ENCODE measurements at places on chromosomes 2 and 18.

DNA sequence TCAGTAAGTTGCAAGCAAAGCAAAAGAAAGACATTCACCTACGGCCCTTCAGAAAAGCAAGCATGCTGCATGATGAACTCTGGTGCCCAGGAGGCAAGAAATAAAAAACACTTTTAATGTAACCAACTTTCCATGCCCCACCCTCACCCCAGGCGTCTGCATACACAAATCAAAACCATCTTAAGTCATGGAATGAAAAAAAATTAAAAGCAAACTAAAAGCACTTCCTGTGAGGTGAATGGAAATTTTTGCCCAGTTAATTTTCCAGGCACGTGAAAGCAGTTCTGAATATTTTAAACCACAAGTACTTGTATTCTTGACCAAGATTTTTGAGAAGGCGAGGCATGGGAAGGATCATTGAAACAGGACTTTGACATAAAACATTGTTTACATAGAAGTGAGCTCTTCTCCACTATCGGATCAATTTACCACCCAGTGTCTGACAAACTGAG lies 2.5 kb upstream of the ICOS start:
- no peak for DNase-seq

DNA sequence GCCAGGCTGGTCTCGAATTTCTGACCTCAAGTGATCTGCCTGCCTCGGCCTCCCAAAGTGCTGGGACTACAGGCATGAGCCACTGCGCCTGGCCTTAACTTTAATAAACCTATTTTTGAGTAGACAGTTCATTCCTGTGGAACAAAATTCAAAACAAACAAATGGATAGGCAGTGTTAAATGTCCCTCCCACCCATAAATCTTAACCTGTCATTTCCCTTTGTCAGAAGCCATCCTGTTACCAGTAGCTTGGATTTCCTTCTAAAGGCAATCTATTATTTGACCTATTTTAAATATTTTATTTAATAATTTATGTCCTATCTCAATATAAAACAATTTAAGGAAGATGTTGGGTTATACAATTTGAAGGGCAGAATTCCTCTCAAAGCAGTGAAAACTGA lies 6.6 kb upstream of the C2orf72 start:
- no peak for DNase-seq

- no peak for DNase-seq
Measured at GRCh38 chr18:13026583-13027270, 35.6 kb downstream of the CEP192 start.

DNA sequence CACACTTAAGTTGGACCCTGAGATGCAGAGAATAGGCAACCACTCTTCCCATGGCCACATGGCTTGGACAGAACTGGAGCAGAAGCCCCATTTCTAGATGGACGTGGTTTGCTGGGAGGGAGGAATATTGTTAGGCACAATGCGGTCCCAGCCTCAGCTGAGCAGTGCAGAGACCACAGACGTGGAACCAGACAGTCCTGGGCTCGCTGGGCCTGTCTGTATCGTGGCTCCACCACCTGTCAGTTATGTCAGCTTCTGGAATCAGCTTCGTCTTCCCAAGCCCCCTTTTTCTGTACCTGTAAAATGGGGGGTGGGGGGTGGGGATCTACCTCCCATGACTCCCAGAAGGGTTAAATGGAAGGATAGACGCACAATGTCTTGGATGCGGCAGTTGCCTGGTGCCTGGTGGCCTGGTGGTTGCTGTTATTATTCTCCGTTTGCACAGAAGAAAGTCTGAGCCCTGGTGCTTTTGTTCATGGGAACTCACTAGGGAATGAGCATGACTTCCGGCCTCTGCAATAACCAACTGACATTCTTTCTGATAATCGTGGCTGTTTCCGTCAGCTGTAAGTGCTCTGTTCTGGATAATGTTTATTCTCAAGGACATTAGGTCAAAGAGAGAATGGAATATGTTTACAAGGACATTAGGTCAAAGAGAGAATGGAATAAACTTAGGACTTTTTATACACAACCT lies 31.4 kb downstream of the COLEC11 start:
- no peak for DNase-seq

GRCh38 chr18:34740101-34740500 lies 30.0 kb downstream of the DTNA start:
- DNase-seq: no peak

DNA sequence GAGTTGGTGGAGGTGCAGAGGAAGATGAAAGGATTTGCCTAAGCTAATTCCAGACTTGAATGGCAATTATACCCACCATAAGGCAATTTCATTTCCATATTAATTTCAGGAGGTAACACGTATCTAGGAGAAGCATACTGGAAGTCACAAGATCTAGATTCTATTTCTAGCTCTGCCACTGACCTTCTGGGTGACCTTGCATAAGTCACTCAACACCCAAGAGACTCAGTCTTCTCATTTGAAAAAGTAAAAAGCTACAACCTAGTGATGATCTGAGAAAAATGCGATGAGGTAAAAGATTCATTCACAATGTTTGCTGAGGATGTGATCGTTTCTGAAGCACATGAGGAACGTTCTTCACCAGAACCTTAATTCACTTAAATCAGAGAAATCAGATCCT lies 55.9 kb downstream of the GRB14 start:
- DNase-seq: no peak

DNA sequence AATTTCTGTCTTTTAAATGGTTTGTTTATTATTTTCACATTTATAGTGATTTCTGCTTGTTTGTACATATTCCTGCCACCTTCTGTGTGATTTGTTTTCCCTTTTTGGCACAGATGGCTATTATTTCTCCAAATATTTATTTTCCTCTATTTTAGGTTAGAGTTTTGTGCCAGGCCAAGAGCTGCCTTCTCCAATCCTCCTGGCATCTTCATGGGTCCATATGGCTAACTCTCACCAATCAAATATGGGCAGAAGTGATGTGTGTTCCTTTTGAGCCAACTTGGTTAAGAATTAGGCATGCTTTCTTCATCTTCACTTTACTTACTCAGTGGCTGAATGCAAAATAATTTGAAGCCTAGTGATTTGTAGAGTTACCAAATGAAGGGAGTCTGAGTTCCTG lies 697.1 kb upstream of the CELF4 start:
- no peak for DNase-seq

GRCh38 chr2:3040496-3041140 lies 337.0 kb downstream of the EIPR1 start:
- DNase-seq: no peak

GRCh38 chr2:35989040-35989439 lies 366.5 kb upstream of the CRIM1 start:
- peak; percentile 26 for DNase-seq

DNA sequence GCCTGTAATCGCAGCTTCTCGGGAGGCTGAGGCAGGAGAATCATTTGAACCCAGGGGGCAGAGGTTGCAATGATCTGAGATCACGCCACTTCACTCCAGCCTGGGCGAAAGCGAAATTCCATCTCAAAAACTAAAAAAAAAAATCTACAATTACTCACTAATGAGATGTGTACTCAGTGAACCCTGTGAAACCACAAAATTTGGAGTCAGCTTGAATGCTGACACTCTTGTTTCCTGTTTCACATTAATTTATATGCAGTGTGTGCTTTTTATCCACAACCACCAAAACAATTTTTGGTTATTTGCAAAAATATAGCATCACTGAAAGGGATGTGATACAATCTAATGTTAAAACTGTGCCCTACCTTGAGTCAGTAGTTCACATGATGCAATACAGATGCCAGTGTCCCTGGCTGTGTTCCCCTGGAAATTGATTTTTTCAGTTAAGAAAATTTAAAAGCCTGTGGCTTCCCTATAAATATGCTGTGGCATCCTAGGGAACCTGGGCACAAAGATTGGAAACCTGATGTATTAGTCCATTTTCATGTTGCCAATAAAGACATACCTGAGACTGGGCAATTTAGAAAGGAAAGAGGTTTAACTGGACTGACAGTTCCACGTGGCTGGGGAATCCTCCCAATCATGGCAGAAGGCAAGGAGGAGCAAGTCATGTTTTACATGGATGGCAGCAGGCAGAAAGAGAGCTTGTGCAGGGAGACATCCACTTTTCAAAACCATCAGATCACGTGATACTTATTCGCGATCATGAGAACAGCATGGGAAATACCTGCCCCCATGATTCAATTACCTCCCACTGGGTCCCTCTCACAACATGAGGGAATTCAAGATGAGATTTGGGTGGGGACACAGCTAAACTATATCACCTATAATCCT lies 337.5 kb upstream of the NT5C1B start:
- DNase-seq: no peak

GRCh38 chr2:44267796-44268648 lies 7.3 kb upstream of the SLC3A1 start:
- peak; percentile 26 for DNase-seq

DNA sequence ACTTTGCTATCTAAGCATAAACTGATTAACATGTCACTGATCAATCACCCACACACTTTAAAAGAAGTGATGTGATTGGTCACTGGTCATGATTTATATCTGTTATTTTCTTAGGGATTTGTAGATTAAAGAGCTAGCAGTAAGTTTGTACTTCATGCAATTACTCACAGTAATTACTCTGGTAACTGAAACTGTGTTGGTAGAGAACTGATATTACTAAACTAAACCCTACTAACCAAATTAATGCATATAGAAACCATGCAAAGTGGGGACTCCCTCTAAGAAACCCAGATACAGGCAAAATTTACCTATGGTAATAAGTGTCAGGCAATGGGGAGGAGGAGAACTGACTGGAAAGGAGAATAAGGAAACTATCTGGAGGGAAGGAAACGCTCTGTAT lies 44.8 kb upstream of the C2orf15 start:
- DNase-seq: no peak

DNA sequence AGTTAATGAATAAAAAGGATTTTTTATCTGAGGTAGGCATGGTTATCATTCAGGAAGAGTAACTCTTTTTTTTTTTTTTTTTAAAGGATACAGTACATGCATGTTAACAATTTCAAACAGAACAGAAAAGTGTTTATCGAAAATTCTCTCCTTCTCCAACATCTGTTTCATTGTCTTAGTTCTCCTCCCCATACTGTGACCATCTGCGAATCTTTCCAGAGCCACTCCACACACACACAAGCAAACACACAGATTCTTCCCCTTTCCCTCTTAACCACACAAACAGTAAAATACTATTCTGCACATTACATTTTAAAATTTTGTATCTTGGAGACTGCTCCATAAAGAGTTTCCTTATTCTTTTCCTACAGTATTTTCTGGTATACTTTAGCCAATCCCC lies 38.0 kb downstream of the NPC1 start:
- DNase-seq: no peak

- peak; percentile 49 for DNase-seq
Measured at GRCh38 chr2:3076848-3077642, 300.6 kb downstream of the EIPR1 start.
